Osteocyte (in vitro differentiated cells): ENCODE measurements at places on chromosomes 6 and 20.

DNA sequence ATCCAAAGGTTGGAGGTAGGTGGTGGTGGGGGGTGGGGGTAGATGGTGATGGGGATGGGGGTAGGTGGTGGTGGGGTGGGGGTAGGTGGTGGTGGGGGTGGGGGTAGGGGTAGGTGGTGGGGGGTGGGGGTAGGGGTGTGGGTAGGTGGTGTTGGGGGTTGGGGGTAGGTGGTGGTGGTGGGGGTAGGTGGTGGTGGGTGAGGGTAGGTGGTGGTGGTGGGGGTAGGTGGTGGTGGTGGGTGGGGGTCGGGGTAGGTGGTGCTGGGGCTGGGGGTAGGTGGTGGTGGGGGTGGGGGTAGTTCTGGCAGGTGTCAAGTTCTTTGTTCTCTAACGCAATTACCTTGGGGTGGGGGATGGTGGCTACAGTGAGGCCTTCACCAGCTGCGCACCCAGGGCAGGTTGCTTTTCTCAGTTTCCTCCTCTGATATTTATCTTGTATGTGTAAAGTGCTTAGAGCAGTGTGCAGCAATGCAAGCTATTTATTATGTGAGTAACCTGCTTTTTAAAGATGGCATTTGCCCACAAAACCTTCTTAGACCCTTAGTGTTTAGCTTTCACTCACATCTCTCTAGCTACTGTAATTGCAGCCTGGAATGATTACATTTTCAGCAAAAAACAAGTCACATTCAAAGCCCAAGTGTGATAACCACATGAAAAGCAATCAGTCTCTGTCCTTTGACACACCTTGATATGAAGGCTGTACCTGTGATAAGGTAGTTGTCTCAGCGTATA, 8.2 kb upstream of the CCDC167 start:
- DNase-seq = no peak

DNA sequence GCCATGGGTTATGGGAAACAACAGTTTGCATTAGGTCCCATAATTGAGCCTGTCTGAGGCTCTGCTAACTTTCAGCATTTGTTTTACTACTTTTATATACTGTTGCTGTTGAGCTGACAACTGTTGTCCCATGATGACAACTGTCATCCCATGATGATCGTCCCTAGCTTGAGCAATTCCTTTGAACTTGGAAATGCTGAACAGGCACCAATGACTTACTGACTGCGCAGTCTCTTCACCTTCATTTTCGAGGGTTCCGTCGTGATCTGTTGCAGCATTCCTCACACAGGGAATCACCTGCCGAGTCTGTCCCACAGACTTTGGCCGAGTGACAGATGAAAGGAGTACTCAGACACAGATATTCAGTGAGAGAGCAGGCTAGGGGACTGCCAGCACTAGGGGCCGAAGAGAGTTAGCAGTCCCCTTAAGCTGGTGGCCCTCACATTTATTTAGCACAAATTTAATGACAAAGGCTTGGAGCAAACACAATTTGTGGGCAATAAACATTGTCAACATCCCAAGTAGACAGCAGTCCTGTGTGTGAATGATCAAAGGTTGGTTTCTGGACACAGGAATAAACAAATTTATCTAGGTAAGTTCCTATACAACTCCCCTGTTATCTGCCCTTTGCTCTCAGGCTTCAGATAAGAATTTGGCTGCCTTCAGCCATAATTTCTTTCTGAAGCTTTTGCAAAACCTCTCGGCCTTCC, 10.0 kb upstream of the TBC1D20 start:
- no peak for DNase-seq

- DNase-seq = no peak
Measured at GRCh38 chr6:14464055-14464454, 346.5 kb downstream of the CD83 start.

GRCh38 chr6:122817358-122817757, 28.3 kb downstream of the SMPDL3A start:
- DNase-seq = no peak

DNA sequence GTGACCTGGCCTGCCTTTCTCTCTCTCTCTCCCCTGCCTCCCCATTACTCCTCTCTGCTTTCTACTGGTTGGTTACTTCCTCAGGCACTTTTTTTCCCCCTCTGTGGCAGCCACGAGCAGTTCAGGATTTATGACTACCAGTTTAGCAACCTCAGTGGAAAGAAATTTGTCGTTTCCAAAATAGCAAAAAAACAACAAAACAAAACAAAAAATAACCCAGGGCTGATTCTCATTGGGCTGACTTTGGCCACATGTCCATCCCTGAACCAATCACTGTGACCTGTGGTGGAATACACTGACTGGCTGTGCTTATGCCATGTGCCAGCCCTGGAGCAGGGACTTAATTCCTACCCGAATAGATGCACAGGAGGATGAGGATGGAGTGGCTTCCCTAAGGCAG, 137.4 kb downstream of the TFAP2C start:
- no peak for DNase-seq

- DNase-seq = no peak
Measured at GRCh38 chr20:11331096-11331495, 586.6 kb upstream of the BTBD3 start.

GRCh38 chr6:56570413-56571359, 72.0 kb downstream of the DST start:
- no peak for DNase-seq

GRCh38 chr20:53824779-53825178, 231.1 kb upstream of the ZNF217 start:
- no peak for DNase-seq

GRCh38 chr6:16907991-16908390, 146.7 kb upstream of the ATXN1 start:
- no peak for DNase-seq

- no peak for DNase-seq
Measured at GRCh38 chr6:158934157-158934556, 65.8 kb downstream of the RSPH3 start.
